ENCODE measurements at places on chromosomes 2 and 18.

GRCh38 chr2:189657867-189658266 lies 3.4 kb upstream of the ASNSD1 start:
- DNase-seq, result no peak

DNA sequence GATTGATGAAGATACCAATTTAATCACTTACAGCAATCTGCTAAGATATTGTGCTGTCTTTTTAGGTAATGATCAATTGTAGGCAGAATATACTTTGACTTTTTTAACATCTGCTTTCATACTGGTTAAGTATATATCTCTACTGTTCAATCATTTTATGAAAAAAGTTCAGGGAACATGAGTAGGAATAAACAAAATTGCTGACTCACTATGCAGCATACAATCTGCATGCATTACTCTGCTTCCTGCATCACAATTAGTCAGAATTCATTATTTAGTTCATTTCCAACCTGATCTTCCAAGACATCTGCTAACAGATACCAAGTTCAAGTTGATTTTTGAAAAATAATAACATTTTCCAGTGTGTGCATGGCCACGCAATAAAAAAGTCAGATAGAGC lies 1430.4 kb upstream of the LRRTM1 start:
- DNase-seq, result no peak

- DNase-seq, result no peak
Measured at GRCh38 chr2:152198499-152198898, 22.9 kb upstream of the STAM2 start.

DNA sequence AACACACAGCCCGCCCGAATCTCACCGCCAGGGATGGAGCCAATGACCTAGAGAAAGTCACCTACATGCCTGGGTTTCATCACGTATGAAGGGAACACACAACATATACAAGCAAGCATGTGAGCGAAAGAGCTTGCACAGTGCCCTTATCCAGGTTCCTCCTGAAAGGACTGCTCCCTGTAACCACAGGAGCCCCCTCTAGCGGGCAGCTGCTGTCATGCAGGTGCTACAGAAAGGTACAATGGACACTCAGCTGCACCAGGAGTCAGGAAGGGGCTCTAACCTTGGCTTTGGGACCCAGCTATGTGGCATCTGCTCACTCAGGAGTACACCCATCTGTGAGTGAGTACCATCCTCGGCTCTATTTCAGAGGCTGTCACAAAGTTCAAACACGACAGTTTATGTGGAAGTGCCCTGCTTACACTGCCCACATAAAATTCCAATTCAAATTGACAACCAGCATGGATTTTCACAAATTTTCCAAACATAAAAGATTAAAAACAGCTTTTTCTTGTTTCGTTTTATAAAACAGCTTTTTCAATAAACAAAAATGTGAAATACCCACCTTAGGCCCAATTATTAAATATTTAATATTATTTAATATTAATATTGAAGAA lies 3.5 kb downstream of the NDUFA10 start:
- peak; percentile 60 for DNase-seq

DNA sequence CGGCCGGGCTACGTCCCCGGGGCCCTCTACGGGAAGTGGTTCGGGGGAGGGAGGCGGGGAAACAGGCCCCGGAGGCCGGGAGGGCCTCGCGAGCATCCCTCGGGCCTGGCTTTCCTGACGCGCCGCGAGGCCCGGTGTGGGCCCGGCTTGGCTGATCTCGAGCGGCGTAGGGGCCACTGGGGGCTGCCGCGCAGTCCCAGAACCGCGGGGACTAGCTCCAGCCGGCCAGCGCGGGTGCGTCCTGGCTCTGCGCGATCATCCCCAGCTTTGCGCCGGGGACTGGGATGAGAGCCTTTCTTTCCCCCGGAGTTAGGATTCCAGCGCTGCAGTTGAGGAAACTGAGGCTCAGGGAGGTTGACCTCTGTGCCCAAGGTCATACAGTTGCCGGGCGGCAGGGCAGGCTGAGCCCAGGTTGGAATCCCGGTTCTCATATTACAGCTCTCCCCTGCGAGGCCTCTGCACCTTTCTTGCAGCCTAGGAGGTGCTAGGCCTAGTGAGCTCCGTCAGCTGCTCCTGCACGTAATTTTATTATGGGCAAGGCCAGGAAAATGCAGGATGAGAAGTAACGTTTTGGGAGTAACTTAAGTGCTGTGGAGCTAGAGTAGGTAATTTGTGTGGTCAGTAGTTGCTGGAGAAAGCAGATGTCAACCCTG lies 501 bp downstream of the LPIN1 start:
- DNase-seq, result peak; percentile 65

DNA sequence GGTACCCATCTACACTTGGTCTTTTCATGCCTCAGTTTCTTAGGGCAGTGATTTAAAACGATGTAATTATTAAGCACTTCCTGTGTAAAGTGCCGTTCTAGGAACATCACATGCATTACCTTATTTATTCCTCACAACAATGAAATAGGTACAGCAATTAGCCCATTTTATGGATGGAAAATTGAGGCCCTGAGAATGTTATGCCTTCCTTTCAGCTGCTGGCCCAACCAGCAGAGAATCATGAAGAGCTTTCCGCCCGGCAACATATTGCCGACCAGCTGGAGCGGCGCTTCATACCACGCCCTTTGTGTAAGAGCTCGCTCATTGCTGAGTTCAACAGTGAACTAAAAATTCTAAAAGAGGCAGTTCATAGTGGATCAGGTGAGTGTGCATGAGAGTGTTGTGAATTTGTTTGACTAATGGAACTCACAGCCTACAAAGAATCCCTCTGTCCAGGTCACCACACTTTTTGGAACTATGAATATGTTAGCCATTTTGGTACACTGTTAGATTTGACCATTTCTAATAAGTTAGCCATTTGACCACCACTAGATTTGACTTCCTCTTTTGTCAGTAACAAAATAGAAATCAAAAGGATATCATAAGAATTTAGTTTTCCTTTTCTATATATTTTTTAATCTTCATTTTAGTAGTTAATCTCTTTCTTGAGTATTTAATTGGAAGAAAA lies 25.6 kb upstream of the RPE start:
- no peak for DNase-seq

DNA sequence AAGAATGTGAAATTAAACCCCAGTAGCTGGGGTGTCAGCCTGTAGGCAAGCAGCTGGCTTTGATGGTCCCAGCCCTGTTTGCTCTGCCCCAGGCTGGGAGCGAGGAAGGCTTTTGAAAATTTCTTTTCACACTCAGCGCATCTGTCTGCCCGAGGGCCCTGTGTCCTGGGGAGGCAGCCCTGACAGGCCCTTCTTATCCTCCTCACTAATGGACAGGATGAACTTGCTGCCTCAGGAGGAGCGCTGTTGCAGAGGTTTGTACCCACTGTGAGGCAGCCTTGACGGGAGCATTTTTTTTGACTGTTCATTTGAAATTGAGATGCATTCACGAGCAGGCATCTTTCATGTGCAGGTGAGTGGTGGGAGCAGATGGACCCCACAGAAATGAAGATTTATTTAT lies 62.4 kb downstream of the SERPINB8 start:
- no peak for DNase-seq

GRCh38 chr2:120747281-120747680 lies 11.6 kb downstream of the GLI2 start:
- DNase-seq, result no peak

- DNase-seq, result no peak
Measured at GRCh38 chr18:34773378-34773777, 63.3 kb downstream of the DTNA start.

DNA sequence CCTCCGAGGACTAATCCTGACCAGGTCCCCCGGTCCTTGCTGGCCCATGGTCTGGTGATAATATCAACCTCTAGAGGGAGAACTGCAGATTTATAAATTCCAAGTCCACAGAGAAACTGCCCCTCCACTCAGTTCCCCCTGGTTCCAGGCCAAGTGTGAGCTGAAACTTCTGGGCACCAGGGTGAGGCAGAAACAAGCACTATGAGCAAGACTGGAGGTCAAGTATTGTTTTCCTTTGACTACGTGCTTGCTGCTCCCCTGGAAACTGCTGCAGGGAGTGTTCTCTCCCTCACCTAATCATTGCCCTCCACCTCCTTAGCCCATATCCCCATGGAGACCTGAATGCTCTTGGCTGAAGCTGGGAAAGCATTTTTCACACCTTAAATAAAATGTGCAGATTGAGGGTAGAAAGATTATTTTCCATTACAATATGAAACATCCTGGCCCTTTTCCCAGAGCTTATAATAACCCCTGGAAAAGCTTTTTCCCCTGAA lies 135.2 kb downstream of the RDH14 start:
- no peak for DNase-seq

GRCh38 chr2:119218478-119219064 lies 5.1 kb upstream of the STEAP3 start:
- DNase-seq, result peak; percentile 55

DNA sequence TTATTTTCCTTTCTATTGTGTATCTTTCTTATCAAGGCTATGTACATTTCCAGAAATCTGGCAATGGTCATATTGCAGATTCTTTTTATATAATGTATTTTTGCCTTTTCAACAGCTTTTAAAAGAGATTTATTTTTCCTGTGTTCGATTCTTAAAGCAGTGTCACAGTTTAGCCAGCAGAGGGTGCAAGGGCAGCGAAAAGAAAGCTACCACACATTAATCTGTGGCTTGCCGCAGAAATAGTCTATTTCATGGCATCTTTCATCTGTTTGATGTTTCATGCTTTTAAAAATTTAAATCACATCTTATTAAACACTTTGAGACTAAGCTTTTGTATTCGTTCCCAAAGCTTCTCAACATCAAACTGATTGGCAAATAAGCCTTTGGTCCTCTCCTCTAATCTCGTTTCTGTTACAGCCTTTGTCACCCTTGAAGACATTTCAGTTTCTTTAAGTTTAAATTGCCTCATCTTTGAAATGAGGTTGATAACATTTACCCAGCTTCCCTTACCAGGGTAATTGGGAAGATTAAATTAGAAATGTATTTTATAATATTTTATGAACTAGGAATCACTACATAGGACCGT lies 73.3 kb downstream of the PIK3C3 start:
- peak; percentile 40 for DNase-seq

- peak; percentile 5 for DNase-seq
Measured at GRCh38 chr18:1499265-1499664, 594.6 kb downstream of the ADCYAP1 start.

- DNase-seq, result peak; percentile 98
Measured at GRCh38 chr2:47402805-47403608, at the start of gene MSH2. Gene MSH2, plus strand, starts transcription at chr2:47403156. Its CDS starts 36 bp downstream, at chr2:47403192.

DNA sequence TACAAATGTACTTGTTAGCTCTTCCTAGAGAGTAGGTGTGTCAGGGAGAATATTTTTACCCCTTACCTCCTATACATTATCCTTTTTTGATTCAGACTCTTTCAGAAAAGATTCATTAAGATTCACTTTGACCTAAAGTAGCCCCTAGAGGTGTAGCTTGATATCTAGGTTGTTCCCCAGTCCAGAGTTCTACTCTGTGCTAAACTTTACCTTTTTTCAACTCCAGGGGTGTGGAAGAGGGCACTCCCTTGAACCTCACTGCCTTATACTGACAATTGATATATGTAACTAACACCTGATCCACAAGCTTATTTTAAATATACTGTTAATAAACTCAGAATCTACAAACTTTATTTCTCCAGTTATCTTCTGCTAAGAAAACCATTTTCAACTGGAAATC lies 30.0 kb downstream of the AFTPH start:
- DNase-seq, result no peak

DNA sequence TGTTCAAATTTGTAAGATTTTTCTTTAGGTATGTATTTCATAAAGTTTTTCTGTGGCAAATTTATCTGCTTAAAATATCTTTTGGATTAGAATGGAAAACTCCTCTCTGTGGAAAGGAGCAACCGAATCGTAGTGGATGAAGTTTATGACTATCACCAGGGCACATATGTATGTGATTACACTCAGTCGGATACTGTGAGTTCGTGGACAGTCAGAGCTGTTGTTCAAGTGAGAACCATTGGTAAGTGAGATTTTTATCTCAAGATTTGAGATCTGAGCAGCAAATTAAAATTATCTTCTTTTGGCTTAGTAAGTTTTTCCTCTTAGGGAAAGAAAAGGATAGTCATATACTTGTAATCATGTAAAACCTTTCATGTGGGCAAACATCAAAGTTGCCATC lies 14.2 kb downstream of the IL18RAP start:
- no peak for DNase-seq

- no peak for DNase-seq
Measured at GRCh38 chr18:76266236-76266991, 228.6 kb downstream of the ZNF516 start.

GRCh38 chr2:42569116-42569711 lies 782 bp downstream of the MTA3 start:
- DNase-seq, result peak; percentile 59

DNA sequence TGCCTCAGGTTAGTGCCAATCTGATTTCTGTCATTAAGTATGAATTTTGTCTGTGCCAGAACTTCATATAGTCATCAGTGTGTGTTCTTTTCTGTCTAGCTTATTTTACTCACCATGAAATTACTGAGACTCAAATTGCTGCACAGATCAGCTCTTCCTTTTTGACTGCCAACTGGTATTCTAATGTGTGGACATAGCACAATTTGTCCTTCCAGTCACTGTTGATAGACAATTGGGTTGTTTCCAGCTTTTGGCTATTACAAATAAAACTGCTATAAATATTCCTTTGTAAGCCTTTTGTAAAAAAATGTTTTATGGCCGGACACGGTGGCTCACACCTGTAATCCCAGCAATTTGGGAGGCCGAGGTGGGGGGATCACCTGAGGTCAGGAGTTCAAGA lies 7.7 kb downstream of the SH3YL1 start:
- DNase-seq, result no peak

GRCh38 chr2:211367711-211368110 lies 811.3 kb downstream of the CPS1 start:
- DNase-seq, result no peak

GRCh38 chr2:20015482-20016083 lies 3.1 kb upstream of the MATN3 start:
- peak; percentile 84 for DNase-seq

GRCh38 chr2:8115966-8116365 lies 565.9 kb upstream of the ID2 start:
- peak; percentile 84 for DNase-seq

- no peak for DNase-seq
Measured at GRCh38 chr2:129319422-129319717, 660.1 kb upstream of the RAB6C start.

GRCh38 chr2:240713928-240714746 lies 22.5 kb downstream of the AQP12A start:
- no peak for DNase-seq

DNA sequence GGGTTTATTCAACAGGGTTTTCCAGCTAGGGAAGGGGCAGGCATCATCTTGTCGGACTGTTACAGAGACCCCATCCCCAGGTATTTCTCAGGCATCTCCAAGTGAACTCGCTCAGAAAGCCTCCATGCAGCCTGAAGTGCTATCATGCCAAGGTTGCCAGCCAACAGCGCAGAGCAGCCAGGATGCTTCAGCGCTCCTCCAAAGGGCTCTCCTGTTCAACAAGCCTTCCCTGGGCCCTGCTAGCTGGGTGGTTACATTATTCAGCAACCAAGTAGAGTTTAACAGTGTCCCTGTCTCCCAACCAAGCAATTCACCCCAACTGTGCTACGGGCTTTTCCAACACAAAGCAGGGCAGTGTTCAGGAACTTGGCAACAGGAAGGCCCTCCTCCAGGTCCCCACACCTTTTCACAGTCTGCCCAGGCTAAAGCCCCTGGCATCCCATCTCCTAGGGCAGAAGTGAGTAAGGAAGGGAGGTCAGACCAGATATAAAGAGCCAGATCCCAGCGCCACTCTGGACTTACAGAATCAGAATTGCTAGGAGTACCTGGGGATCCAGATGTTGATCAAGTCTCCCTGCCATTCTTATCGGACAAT lies 52.9 kb downstream of the ZBTB7C start:
- no peak for DNase-seq
